ENCODE measurements at places on chromosomes 3 and 15.

DNA sequence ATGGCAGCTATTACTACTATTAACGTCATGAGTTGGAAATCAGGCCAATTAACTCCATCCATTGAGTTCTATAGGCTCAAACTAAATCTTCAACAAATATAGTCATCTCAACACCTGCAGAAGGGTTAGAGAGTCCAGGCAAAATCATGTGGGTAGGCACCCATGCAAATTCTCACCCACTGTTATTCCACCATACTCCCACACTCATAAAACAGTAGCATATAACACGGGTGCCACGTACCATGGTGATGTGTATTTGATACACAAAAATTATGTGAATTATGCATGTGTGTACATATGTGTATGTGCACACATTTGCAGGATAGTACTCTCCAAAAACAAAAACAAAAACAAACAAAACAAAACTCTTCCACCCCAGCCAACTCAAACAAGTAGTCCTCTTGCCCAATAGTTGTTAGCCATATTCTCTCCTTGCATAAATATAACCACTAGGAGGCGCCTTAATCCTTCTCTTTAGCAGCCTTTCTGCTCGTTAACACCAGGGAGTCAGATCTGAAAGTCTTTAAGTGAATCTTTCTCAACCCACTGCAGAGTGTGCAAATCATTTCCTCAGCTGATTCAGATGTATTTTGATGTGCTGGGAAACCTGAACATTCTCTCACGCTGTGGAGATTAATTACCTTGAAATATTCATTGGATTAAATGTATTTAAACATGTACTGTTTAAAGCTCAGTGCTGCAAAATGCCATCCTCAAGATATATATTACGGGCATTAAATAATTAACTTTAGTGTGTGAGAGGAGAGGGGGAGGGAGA is 38.0 kb upstream of the COPB2 start:
- DNase-seq: no peak

GRCh38 chr3:186121278-186121677 is 12.4 kb upstream of the ETV5 start:
- no peak for DNase-seq

GRCh38 chr15:50189633-50190032 is 7.6 kb downstream of the SLC27A2 start:
- no peak for DNase-seq

- no peak for DNase-seq
Observed at GRCh38 chr3:184259878-184260723, 1.3 kb downstream of the CAMK2N2 start.

DNA sequence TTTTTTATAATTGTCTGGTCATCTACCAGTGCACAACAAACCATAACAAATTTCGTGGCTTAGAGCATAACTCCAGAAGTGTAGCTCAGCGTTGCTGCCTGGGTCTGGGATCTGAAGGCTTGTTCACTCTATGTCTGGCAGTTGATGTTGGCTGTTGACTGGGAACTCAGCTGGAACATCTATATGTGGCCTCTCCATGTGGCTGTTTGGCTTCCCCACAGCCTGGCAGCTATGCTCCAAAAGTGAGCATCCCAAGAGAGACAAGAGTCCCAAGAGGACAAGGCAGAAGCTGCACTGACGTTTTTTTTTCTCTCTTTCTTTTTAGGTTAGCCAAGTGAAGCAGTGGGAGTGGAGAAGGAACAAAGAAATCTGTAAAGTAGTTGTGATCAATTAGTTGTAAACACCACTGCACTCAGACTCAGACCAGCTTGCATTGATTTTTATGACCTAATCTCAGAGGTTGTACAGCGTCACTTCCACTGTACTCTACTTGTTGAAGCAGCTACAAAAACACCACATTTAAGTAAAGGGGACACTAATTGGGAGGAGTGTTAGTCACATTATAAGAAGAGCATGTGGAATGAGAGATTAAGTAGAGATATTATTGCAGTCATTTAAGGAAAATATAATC is 2.5 kb upstream of the GPR176 start:
- DNase-seq: no peak

- no peak for DNase-seq
Observed at GRCh38 chr15:37524601-37525000, 409.8 kb upstream of the TMCO5A start.

DNA sequence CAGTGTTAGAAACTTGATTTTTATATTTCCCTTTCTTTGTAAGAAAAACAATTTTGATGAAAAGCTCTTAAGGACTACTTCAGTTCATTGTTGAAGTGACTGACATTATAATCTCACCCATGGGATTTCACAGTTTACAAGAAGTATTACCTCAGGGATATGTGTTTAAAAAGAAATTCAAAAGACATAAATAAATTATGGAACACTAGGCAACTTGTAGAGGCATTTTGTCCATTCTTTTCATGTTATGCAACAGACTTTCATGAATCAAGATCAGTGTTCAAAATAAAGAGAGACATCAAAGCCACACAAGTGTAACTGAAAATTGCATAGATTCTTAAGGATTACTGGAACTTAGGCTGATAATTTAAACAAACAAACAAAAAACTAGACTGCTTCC is 196.8 kb upstream of the AGTR1 start:
- no peak for DNase-seq

- DNase-seq: no peak
Observed at GRCh38 chr15:91491101-91491950, 362.2 kb upstream of the SLCO3A1 start.

DNA sequence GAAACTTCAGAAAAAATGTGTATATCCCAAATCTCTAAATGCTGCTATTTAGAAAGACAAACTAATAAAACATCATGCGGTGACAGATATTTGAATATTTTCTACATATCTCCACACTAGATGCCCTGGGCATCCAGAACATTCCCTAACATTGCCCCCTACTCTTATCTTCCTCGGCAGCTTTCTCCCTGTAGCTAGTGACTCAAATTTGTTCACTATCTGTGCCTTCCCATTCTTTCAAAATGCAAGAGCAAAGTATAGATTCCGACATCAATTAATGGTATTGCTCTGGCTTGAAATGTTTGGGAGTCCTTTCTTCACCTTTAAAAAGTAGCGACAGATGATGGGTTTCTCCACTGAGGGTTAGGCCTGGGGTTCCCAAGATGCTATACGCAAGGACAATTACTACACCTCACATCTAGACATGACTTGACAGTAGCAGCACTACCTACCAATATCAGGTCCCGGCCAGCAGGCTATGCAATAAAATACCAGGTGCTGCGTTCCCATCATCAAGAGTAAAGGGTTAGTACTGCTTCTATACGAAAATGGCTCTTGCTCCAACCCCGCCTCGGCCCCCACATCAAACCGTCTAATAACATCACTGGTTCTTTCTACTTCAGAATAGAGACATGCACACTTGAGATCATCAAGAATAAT is 631 bp downstream of the UBR1 start:
- no peak for DNase-seq

- peak; percentile 78 for DNase-seq
Observed at GRCh38 chr3:127547761-127548605, 42.5 kb downstream of the TPRA1 start.

- DNase-seq: no peak
Observed at GRCh38 chr3:5309171-5309570, 121.7 kb downstream of the EDEM1 start.

- peak; percentile 7 for DNase-seq
Observed at GRCh38 chr3:141063831-141064230, 12.7 kb downstream of the SPSB4 start.

GRCh38 chr3:59611649-59612443 is 562.0 kb upstream of the CFAP20DC start:
- DNase-seq: no peak

- no peak for DNase-seq
Observed at GRCh38 chr3:191972714-191973398, 511.9 kb downstream of the PYDC2 start.

GRCh38 chr3:42263354-42264346 is 2.3 kb downstream of the CCK start:
- no peak for DNase-seq

DNA sequence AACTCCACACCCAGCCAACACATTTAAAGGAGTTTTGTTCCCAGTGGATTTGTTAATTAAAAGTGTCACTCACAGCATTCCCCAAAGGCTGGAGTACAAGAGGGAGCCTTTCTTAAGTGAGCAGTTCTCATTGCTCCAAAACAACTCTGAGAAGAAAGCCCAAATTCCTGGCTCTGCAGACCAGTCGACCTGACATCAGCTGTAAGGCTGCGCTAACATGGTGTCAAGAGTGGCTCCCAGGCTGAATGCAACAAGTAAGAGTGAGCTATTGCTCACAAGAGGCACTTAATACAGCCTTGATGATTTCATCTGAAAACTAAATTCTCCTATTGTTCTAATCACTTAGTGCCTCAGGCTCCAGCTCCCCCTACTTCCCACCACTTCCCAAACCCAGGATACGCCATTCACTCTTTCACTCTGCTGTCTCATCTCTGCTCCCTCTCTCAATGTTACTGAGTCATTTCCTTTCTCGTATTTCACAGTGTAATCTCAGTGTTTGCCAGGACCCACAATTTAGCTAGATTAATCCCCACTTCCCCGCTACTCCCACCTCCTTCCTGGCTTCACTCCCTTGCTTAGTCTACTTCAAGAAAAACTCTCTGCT is 81.8 kb downstream of the WWTR1 start:
- no peak for DNase-seq

GRCh38 chr3:73259856-73260255 is 198.4 kb downstream of the EBLN2 start:
- DNase-seq: no peak

DNA sequence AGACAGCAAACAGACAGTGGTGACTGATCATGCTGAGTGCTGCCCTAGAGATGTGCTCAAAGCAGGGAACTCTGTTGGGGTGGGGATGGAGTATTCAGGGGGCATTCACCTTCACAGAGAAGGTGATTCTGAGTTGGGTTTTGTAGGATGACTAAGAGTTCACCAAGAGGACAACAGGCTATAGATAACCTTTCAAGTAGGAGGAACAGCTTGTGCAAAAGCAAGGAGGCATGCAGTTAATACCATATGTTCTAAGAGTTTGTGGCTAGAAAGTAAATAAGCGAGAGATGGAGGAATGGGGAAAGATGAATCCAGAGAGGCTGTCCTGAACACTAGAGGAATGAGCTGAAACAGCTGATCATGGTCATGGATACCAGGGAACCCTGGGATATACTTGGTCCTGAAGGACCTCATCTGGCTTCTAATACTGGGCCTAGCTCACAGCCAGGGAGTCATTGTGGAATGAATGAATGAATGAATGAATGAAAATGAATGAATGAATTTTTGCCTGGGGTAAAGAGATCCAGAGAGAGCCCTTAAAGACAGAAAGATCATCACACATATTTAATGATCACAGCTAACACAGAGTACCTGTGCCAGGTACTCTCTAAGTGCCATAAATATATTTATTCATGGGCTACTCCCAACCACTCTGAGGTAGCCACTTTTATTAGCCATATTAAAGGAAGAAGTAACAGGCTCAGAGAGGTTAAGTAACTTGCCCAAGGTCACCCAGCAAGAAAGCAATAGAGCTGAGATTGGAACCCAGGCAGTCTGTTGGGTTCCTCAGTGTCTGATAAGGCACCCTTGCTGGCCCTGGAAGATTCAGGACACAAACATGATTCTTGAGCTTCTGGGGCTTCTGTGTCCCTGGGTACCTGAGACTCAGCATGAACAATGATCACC is 22.0 kb downstream of the SMAD6 start:
- DNase-seq: no peak

GRCh38 chr3:2099028-2099671 is 484 bp downstream of the CNTN4 start:
- DNase-seq: no peak

GRCh38 chr3:99430348-99431134 is 207.9 kb upstream of the COL8A1 start:
- no peak for DNase-seq

DNA sequence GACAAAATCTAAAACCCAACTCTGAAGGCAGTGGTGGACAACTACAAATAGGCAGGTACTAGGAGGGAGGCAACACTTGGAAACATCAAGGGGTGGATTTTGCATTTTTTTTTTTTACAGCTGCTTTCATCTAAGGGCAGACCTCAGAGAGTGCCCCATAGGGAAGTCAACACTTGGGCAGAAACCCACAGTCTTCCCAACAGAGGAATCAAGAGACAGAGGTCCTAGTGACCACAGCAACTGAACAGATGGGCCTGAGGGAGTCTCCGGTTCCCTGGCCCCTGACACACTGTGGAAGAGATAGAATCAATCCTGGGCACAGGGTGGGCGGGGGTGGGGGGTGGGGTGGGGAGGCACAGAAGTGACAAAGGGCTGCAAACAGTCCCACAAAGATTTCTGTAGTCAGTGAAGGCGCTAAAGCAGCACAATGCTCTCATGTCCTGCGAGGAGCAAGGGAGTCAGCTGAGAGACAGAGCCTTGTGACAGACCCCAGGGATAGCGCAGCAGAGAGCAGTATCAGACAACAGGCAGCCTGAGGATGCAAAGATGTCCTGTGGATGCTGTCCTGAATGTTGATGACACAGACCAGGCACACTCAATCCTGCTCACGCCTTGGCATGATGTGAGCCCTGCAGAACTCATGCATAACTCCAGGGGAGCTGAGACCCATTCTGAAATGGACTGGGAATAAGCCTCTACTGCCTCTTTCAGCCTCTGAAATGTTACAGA is 6.9 kb upstream of the RFTN1 start:
- no peak for DNase-seq

- DNase-seq: no peak
Observed at GRCh38 chr15:90530250-90531051, 728 bp downstream of the CRTC3 start.

DNA sequence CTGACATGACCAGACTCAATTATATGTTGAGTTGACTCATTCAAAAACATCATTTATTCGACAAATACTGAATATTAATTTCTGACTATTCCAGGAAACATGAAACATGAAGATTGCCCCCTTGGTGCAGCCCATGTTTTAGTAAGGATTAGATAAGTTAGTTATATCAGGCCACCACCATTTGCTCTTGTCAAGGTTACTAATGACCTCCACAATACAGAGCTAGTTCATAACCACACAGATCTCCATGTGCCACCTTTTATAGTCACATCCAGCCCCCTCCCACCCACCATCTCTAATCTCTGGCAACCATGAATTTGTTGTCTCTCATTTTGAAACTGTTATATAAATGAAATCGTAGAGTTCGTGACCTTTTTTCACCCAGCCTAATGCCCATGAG is 15.7 kb downstream of the KLHL18 start:
- DNase-seq: no peak

DNA sequence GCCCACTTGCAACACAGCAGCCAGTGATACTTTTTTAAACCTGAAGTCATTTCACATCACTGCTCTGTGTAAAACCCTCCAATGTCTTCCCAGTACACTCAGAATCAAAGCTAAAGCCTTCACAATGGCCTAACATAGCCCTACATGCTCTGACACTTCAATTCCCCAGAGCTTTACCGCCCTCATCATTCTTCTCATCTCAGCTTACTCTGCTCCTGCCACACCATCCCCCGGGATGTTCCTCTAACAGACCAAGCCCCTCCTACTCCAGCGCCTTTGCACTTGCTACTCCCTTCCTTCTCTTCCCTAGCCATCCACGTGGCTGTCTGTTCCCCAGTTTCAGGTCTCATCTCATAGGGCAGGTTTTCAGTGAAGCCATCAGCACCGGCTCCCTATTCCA is 194.0 kb downstream of the SSR3 start:
- DNase-seq: no peak

GRCh38 chr3:38397320-38397719 is 50.7 kb downstream of the XYLB start:
- no peak for DNase-seq
